Body of pancreas (tissue), 4 donors: ENCODE measurements at places on chromosomes 6 and 20. TPM values are rescaled to one million over a fixed set of nuclear protein-coding genes. Genes with fewer than 3 reads are reported as not detected.
A peak's percentile ranks its signal among the peaks of the same experiment; 100 is the strongest.

GRCh38 chr6:162653808-162654207 lies 73.8 kb downstream of the PRKN start:
- DNase-seq = no peak

GRCh38 chr6:88089708-88090107 lies 42.1 kb downstream of the SPACA1 start:
- no peak for DNase-seq

GRCh38 chr6:93454533-93454932 lies 35.2 kb upstream of the EPHA7 start:
- DNase-seq = no peak

DNA sequence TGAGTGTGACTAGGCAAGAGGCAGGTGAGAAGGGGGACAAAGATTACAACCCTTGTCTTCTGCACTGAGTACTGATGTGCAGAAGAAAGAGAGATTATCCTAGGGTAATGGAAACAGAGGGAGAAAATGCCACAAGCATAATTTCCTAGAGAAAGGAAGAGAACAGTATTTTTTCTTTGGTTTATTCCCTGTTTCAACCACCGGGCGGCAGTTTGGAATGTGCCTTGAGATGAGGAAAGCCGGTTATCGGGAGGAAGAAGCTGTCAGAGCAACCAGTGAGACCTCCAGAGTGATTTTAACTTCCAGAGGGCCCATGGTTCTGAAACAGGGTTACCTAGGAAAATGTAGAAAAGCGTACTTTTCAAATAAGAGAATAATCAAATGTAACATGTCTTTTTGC lies 121.4 kb downstream of the REV3L start:
- peak; percentile 35 for DNase-seq

GRCh38 chr20:52534616-52535015 lies 343.0 kb upstream of the ZFP64 start:
- DNase-seq = no peak

DNA sequence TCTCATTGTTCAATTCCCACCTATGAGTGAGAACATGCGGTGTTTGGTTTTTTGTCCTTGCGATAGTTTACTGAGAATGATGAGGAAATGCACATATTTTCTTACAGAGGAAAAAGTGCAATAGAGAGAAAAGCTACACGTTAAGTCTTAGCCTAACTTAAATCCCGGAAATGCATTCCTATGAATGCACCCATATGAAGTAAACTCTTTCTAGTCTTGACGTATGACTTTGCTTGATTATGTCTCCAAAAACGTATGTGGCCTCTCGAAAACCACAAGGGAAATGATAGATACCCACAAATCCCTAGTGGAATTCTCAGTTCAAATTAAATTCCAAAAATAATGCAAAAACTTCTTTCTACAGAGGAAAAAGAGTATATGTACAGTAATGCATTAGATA lies 90.7 kb upstream of the SASH1 start:
- no peak for DNase-seq

DNA sequence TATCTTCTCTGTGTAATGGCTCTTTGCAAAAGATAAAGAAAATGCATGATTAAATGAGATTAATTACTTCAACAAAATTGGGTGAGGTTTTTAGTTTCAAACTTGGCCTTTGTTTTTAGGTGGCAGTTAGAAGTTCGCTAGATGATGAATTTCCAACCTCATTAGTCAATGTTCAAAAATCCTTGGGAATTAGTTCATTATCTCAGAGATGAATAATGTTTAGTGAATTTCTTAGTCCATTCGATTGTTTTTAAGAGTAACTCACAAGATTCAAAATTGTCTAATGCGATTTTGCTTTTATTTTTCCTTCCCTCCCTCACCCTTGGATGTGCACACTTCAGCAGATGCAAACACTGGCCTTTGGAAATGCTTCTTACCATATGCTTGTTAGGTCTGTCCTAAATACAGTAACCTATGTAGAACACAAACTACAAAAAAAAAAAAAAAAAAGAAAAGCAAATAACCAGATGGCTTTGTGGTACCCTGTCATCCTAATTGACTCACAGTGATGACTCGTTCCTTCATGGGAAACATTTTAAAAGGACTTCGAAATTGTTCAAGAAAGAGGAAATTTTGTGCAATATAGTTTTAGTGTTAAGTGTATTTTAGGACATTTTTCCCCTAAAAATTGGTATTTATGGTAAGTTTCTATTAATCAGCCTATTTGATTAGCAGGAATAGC lies 66.7 kb downstream of the FAM229B start:
- no peak for DNase-seq

GRCh38 chr6:127120023-127120786 lies 1.7 kb downstream of the RSPO3 start:
- DNase-seq = no peak

DNA sequence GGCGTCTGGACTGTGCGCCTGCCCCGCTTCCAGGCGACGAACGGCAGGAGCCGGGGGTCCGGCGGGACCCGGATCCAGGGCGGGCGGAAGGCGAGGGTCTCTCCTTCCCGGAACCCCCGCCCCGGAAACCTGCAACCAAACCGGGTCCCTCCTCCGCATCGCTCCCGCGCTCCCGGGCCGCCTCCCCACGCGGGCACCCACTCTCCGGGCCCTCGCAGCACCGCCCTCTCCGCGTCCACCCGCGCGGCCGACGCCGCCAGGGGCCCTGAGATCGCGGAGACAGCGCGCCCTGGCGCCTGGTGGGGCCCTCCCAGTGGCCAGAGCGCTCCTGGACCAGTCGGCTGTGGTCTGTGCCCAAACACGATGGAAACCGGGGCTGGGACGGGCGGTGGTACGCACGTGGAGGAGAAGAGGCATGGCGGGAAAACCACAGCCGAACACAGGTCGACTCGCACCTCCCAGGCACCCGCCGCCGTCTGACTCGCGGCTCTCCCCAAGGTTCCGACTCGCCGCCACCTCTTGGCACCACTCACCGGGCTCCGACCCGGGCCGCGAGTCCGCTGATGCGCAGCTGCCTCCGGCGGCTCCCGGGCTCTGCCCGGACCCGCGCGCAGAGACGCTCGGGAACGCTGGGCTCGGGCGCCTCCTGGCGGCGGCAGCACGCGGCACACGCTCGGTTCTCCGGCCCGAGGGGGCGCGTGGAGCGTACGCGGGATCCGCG lies 7.9 kb downstream of the NKX2-2 start:
- DNase-seq = peak; percentile 57

DNA sequence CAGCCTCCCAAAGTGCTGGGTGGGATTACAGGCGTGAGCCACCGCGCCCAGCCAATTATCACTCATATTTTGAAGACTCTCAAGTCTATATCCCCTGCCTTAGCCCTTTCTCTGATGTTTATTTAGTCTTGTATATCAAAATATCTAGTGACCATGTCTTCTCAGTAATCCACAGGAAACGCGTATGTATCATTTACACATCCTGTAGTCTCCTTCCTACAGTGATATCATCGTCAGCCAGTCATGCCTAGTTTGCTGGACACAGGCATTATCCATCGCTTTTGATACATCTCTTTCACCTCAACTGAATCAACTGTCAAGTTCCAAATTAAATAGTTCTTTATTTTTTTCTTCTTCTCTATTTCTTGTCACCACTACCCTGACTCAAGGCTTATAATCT lies 223.7 kb downstream of the NKAIN2 start:
- no peak for DNase-seq

DNA sequence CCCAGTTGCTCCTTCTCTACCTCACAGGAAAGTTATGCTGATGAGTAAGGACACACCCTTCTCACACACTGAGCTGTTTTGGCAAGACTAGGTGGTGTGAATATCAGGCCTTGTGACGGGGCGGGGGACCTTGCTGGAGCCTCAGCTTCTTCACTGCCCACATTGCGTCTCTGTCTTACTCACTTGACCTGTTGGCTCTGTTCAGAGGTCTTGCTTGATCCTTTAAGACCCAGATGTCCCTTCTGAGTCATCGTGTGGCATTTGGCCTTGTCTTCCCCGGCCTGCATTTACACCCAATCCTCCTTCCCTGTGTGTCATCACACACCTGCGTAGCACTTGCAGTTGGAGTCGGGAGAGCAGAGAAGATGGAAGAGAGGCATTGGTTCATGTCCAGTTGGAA lies 8.3 kb upstream of the PRND start:
- DNase-seq = no peak

DNA sequence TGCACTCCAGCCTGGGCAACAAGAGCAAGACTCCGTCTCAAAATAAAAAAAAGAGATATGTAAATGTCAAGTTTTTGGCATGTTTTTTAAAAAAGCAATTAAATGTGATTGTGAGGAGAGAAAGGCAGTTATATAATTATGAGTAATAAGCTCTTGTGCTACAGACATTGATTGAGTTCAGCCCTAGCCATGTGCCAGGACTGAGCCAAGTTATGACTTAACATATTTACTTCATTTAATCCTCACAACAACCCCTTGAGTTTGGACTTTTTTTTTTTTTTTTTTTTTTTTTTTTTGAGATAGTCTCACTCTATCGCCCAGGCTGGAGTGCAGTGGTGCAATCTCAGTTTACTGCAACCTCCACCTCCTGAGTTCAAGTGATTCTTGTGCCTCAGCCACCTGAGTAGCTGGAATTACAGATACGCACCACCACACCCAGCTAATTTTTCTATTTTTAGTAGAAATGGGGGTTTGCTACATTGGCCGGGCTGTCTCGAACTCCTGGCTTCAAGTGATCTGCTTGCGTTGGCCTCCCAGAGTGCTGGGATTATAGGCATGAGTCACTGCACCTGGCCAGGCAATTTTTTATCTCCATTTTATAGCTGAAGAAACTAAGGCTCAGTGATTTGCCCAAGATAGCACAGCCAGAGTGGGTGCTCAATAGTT lies 15.0 kb upstream of the CSE1L start:
- DNase-seq = no peak

GRCh38 chr20:2221921-2222320 lies 73.9 kb upstream of the TGM3 start:
- DNase-seq = no peak

DNA sequence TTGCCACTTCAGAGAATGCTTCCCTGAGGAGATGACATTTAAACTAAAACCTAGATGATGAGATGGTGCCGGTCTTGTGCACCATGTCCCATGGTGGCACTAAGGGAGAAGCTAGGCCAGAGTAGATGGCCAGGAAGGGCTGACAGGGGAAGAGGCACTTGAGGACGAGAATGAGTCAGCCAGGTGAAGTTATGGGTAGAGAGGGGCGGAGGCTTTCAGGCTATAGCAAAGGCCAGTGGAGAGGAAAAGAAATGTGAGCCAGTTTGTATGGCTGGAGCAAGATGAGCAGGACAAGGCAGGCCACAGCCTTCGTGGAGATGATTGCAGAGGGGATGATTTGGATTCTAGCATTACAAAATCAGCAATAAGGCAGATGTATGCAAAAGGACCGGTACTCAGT lies 44.7 kb upstream of the ADGRF4 start:
- DNase-seq = no peak

DNA sequence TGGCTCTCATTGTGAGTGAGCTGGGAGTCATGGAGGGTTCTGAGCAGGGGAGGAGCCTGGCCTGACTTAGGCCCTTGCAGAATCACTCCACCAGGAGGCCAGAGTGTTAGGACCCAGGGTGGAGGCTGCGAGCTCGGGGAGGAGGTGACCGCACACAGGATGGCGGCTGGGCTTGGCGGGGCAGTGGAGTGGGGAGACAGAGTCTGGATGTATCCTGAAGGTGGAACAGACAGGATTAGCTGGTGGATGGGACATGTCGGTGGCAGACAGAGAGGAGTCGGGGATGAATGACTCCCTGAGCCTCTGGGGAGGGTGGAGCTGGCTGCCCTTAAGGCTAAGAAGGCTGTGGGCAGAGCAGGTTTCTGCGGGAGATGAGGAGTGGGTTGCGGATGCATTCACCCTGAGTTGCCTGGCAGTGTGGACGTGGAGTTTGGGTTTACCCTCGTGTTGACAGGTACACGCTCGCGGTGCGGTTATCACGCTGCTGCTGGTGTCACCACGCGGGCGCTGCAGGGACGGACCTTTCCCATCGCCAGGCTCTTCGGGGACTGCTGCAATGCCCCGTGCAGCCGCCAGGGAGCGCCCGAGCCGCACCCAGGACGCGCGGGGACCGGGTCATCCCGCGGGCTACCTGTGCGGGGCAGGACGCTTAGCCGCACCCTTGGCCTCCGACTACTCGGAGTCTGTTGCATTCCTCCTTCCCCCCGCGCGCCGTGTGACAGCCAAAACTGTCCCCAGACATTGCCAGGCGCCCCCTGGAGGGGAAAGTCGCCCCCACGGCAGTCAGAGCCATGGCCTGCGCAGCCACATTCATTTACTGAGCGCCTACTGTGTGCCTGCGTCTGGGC lies 43.0 kb upstream of the PTGIS start:
- DNase-seq = peak; percentile 83

DNA sequence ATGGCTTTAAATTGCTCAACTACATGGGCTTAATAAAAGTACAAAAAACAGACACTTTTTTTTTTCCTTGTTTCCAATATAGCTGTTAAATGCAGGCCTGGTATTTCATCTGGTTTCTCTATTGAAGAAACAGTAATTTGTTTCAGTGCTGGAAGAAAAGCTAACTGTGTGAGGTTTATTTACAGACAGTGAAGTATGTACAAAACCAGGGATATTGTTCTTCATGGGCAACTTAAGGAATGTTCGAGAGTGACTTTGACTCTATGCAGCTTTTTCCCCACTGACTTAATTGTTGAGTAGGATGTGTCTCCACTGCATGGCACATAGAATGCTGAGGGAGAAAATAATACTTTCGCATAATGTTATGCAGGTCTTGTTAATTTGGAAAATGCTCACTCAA lies 31.0 kb upstream of the PRL start:
- no peak for DNase-seq

DNA sequence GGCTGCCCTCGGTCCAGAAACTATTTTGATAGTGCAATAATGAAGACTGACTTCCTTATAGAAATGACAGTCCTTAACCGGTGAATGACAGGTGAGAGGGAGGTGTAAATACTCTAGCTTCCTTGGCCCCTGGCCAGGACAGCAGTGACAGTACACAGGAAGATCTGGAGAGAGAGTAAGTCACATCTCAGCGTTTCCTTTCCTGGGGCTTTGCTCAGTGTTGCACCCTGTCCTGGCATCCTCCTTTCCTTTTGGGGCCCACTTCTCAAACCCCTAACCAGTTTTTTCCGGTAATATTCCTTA lies 336.9 kb downstream of the CD83 start:
- no peak for DNase-seq

DNA sequence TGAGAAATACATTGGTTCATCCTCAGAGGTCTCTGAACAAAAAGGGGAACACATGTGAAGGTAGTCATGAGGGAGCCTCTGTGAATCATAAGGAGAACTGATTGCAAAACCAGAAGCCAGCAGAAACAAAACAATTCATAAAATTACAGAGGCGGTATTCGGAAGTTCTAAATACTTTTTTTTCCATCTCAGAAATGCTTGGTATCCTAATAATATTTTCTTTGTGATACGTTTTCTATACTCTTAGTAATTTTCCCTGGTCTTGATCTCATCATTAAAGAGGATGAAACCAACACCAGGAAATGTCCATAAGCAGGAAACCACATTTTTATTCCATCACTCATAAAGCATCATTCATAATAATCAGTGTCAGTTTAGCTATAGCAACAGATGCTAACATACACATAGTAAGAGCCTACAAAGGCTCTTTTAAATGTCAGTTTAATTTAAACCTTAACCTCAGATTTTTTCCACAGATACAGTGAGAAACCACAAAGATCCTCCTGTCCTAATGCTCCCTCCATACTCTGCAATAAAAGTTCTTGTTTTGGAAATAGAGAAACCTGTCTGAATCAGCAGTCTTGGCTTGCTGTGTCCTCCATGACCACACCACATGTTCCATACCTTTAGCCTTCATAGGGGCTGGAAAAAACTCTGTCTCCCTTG lies 29.2 kb downstream of the SGK1 start:
- no peak for DNase-seq

The TMEM74B gene
- not detected for total RNA-seq

The OPN5 gene
- total RNA-seq = not detected

The ID1 gene
- 169 TPM for total RNA-seq

The RMND1 gene
- total RNA-seq = 10.9 TPM

The FAM83B gene
- 6.9 TPM for total RNA-seq

The SCUBE3 gene
- total RNA-seq = 0.33 TPM

The CST7 gene
- total RNA-seq = 4.0 TPM
